ENCODE measurements at places on chromosomes 2 and 18. TPM values are rescaled to one million over a fixed set of nuclear protein-coding genes. Genes with fewer than 3 reads are reported as not detected.

DNA sequence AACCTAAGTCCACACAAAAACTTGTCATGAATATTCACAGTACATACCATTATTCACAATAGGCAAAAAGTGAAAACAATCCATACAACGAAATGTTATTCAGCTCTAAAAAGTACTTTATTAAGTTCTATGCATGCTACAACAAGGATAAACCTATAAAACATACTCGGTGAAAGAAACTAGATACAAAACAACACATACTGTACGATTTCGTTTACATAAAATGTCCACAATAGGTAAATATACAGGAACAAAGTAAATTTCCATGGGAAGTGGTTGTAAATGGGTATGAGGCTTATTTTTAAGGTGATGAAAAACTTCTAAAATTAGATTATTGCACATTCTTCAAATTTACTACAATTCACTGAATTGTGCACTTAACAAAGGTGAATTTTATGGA, 8.0 kb downstream of the DSC3 start:
- DNase-seq, result no peak

- no peak for DNase-seq
Measured at GRCh38 chr2:83967854-83968253, 491.2 kb downstream of the SUCLG1 start.

The SESTD1 gene
- 42.4 TPM for total RNA-seq

The POTEC gene
- not detected for total RNA-seq

GRCh38 chr2:177326005-177326404, 61.5 kb upstream of the NFE2L2 start:
- DNase-seq, result no peak

DNA sequence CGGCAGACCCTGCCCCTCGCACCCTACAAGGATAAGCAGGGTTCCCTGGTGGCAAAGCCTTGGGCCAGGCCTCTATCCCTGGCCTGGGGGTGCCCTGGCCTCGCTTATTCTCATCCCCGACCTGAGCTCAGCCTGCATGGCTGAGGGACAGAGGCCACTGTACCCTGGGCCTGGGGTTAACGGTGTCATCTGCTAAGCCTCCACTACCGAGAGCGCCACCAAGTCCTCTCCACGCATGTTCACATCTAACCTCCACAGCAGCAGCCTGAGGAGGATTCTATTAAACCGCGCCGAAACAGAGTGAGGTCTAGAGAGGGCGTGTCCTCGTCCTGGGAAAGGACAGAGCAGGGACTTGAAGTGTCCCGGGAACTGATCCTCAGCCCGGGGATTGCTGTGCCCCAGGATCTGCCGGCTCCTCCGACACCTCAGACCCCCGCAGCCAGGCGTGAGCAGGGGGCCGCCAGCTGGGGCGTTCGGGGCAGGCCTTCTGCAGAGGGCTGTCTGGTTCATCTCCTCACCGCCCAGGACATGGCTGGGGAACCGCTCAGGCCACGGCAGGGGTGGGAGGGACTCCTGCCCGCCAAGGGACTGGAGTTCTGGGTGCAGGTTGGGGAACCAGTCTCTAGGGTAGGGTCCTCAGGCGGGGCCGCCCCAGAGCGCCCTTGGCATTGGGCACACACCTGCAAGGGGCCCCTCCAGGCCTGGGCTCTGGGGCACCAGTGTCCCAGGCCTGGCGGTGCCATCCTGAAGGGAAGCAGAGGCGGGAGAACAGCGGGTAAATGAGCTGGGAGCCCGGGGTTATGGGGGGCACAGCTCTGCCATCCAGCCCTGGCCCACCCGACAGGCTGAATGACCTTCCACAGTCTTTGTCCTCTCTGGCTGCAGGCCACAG, 68.0 kb upstream of the SMAD7 start:
- no peak for DNase-seq

The NTSR2 gene
- not detected for total RNA-seq

- no peak for DNase-seq
Measured at GRCh38 chr18:72833471-72833870, 34.3 kb downstream of the NETO1 start.

DNA sequence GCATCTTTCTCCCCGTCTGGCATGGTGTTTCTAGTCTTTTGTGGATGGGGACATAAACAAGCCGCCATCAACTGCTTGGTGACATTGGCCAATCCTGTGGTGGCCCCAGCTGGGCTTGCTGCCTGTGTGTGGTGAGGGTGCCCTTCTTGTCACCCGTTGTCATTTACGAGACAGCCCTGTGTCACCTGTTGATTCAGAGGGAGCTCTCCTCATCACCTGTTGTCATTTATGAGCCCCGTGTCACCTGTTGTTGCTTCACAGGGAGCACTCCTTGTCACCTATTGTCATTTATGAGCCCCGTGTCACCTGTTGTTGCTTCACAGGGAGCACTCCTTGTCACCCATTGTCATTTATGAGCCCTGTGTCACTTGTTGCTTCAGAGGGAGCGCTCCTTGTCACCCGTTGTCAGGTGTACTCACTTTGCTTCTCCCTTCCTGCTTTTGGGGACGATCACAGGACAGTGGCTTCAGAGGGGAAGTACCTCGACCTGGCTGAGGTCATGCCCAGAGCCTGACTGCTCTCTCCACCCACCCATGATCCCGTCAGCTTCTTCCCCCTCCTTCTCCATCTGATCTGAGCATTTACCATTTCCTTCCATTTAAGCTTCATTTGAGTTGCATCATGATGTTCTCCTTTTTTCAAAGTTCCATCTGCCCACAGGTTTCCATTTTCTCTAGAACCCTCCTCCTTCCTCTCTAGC, 29.1 kb downstream of the HPCAL1 start:
- DNase-seq, result no peak

DNA sequence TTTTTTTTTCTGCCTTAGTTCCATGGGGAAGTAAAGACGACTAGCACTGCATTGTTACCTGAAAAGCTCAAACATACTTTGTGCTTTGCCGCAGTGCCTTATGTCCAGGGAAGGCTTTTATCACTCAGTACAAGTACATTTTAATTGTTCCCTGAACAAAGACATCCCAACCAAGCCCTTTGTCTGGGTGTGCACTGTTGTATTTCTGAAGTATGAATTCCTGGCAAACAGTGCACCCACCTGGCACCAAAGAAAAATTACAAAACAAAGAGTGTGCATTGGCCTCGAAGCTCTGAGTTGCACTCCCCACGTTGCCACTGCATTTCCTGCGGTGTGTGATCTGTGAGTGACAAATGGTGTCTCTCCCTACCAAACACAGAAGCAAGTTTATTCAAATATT, 858.5 kb upstream of the PIK3C3 start:
- no peak for DNase-seq

GRCh38 chr2:185526161-185526560, 212.4 kb upstream of the FSIP2 start:
- no peak for DNase-seq

- no peak for DNase-seq
Measured at GRCh38 chr18:58183226-58183625, 139.2 kb downstream of the NEDD4L start.

The GREB1 gene
- total RNA-seq, result 0.38 TPM

The CPO gene
- not detected for total RNA-seq

The PLB1 gene
- total RNA-seq, result 0.26 TPM

DNA sequence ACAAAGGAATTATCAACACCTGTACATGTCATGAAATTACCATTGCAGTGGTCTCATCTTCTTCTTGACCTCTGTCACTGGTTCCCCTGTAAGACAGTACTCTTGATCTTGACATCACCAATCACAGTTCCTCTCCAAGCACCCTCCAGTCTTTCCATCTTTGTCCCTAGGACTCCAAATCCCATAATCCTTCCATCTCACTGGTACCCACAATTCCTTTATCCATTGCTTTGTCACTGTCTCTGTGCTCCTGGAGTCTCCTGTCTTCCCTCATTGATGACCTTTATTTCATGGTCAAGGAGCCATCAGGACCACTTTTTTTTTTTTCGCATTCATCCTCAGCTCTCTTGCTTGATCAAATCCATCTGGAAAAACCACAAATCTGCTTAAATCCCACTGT, 56.7 kb downstream of the COL4A3 start:
- DNase-seq, result no peak

The PGAP1 gene
- total RNA-seq, result 3.6 TPM

DNA sequence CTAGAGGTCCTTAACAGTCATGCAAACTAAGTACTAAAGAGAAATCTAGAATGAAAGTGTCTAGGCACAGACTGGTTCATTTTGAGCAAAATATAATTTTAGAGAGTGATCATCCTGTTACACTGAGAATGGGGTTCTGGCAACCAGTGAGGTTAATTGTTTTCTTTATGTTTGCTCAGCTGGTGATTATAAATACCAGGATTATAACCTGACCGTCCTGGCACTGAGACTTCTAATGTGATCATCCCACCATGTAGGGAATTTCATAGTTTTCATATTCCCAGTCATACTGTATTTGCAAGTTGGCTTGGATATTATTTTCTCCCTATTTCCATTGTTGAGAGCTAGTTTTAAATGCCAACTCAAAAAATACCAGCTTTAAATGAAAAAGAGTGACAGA, 852.5 kb upstream of the LRATD1 start:
- DNase-seq, result no peak

DNA sequence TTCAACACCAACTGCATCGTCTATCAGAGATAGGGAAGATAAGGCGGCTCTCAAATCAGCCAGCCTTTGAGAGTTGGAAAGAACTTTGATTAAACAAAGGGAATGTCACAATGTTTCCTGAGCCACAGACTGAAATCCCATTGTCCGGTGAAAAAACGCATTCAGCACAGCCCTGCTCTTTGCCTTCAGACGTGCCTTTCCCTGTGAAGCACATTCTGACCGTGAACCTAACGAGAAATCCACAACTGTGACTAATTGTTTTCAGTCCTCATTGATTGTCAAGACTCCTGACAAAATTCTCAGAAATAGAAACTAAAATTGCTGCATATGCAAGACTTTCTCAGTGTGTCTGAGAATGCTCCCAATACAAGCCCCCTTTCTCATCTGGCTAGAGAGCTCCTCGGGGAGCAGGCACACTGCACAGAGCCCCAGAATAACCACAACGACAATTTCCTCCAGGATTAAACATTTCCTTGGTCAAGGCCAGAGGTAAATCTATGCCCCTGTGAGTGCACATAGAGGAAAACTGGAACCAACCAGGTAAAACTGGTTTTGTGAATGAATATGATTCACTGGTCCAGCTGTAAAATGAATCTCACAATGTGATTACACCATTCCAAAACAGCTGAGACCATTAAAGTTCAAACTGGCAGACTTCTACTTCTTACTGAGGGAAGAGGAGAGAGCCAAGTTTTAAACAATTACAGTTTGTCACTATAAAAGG, 561.9 kb upstream of the ID2 start:
- no peak for DNase-seq

GRCh38 chr2:200700856-200701255, 110.9 kb upstream of the BZW1 start:
- DNase-seq, result no peak

GRCh38 chr2:227324995-227325838, at the start of gene MFF:
MFF (plus strand) TSS chr2:227325251; CDS start chr2:227330666, 5,415 bp downstream.
- DNase-seq, result peak; percentile 86

- DNase-seq, result no peak
Measured at GRCh38 chr18:42956287-42956686, 159.2 kb downstream of the RIT2 start.

GRCh38 chr2:17441055-17441771, 77.0 kb downstream of the RAD51AP2 start:
- DNase-seq, result no peak

- no peak for DNase-seq
Measured at GRCh38 chr2:74881176-74881575, 47.2 kb downstream of the HK2 start.

GRCh38 chr2:13006829-13007717, 290.3 kb downstream of the TRIB2 start:
- peak; percentile 80 for DNase-seq

GRCh38 chr18:74579496-74580065, 18.1 kb upstream of the ZNF407 start:
- DNase-seq, result no peak

GRCh38 chr2:235639428-235639773, 145.6 kb downstream of the AGAP1 start:
- peak; percentile 54 for DNase-seq

GRCh38 chr18:11671156-11671555, 17.9 kb upstream of the GNAL start:
- no peak for DNase-seq
